ENCODE measurements at places on chromosomes 3 and 15. TPM values are rescaled to one million over a fixed set of nuclear protein-coding genes. Genes with fewer than 3 reads are reported as not detected.

GRCh38 chr3:12741209-12741608, 17.9 kb downstream of the TMEM40 start:
- no peaks in the 10 kb centered on the region for H3K36me3 ChIP-seq
- peaks cover 2% of the 10 kb centered on the region for H3K27me3 ChIP-seq
- no peak overlapping the region for H3K27ac ChIP-seq
- DNase-seq, result no peak

- H3K4me3 ChIP-seq, result no peak overlapping the region
- no peak for DNase-seq
- H3K36me3 ChIP-seq, result no peaks in the 10 kb centered on the region
- no peak overlapping the region for H3K27ac ChIP-seq
- H3K4me1 ChIP-seq, result no peaks in the 10 kb centered on the region
- H3K27me3 ChIP-seq, result no peaks in the 10 kb centered on the region
Observed at GRCh38 chr15:53296603-53297002, 462.9 kb downstream of the WDR72 start.

DNA sequence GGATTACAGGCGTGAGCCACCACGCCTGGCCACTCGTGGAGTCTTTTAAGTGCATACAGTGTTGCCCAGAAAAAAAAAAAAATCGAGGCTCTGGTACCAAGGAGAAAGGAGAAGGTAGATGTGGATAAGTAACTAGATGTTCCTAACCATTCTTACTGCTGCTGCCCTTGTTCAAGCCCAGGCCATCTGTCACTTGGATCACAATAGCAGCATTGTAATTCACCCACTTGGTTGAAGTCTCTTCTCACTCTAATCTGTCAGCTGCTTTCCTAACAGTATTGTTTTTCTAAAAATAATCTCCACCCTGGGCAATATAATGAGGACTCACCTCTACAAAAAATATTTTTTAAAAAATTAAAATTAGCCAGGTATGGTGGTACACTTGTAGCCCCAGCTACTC, 58.0 kb upstream of the CRTC3 start:
- H3K4me1 ChIP-seq, result no peaks in the 10 kb centered on the region
- H3K36me3 ChIP-seq, result peaks cover 91% of the 10 kb centered on the region
- H3K27me3 ChIP-seq, result no peaks in the 10 kb centered on the region
- H3K4me3 ChIP-seq, result no peak overlapping the region
- no peak overlapping the region for H3K27ac ChIP-seq

DNA sequence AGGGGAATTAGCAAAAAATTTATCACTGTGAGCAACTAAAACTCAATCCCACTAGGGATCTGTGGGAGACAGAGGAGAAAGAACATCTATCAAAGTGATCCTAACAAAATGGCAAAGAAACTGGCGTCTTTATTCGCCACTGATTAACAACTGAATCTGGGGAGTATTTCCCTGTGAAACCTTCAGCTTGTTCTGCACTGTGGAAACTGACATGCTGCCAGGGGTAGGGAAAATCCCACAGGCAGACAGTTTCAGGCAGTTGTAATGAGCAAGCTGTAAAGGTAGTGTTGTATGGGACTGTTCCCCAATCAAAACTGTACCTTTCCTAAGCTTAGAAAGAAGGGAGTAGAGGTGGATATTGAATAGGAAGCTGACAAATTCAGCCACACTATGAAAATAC, 611.7 kb downstream of the VGLL3 start:
- no peaks in the 10 kb centered on the region for H3K4me1 ChIP-seq
- no peak overlapping the region for H3K27ac ChIP-seq
- no peaks in the 10 kb centered on the region for H3K27me3 ChIP-seq
- DNase-seq, result no peak
- no peaks in the 10 kb centered on the region for H3K36me3 ChIP-seq

DNA sequence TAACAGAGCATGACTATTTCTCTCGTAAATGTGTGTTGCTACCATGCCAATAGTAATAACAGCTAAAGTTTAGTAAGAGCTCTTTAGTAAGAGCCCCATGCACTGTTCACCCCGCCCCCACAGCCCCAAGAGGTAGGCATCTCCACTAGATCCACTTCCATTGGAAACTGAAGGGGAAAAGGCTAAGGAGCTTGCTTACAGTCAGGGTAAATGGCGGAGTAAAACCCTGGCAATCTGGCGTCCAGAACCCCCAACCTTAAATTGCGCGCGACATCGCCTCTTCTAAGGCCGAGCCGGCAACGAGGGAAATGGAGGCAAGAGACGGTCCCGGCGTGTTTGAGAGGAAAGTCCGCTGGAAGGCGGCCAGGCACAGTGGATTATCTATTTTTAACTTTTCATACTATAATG, 654 bp upstream of the C3orf38 start:
- H3K4me3 ChIP-seq, result peak overlapping the region; percentile 97
- no peak for DNase-seq
- no peaks in the 10 kb centered on the region for H3K27me3 ChIP-seq
- H3K36me3 ChIP-seq, result peaks cover 9% of the 10 kb centered on the region

- H3K4me3 ChIP-seq, result no peak overlapping the region
- no peak overlapping the region for H3K27ac ChIP-seq
- no peaks in the 10 kb centered on the region for H3K27me3 ChIP-seq
- H3K36me3 ChIP-seq, result no peaks in the 10 kb centered on the region
Observed at GRCh38 chr15:80432345-80432702, 28.1 kb downstream of the ARNT2 start.

GRCh38 chr15:66631616-66632263, 65.9 kb upstream of the LCTL start:
- no peaks in the 10 kb centered on the region for H3K27me3 ChIP-seq
- H3K36me3 ChIP-seq, result no peaks in the 10 kb centered on the region
- no peaks in the 10 kb centered on the region for H3K4me1 ChIP-seq
- H3K27ac ChIP-seq, result no peak overlapping the region

- H3K27me3 ChIP-seq, result no peaks in the 10 kb centered on the region
- no peak overlapping the region for H3K27ac ChIP-seq
- no peak for DNase-seq
- no peaks in the 10 kb centered on the region for H3K36me3 ChIP-seq
Observed at GRCh38 chr15:77753281-77753873, 120.7 kb upstream of the LINGO1 start.

DNA sequence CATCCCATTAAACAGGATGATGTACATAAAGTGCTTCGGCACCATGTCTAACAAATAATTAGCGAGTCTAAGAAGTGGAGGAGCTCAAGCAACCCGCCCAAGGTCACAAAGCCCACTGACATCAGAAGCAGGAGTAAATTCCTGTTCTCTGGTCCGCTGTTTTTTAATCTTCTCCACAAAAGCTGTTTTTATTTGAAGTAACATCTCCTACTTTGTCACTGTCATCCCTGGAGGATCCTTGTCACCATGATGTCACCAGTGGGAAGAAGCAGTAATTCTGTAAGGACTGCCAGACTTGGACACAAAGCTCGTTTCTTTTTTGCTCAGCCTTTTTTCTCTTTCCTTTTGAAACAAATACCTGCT, 216.2 kb downstream of the STT3B start:
- H3K36me3 ChIP-seq, result no peaks in the 10 kb centered on the region
- H3K4me1 ChIP-seq, result no peaks in the 10 kb centered on the region
- H3K4me3 ChIP-seq, result no peak overlapping the region
- no peak overlapping the region for H3K27ac ChIP-seq
- no peak for DNase-seq

DNA sequence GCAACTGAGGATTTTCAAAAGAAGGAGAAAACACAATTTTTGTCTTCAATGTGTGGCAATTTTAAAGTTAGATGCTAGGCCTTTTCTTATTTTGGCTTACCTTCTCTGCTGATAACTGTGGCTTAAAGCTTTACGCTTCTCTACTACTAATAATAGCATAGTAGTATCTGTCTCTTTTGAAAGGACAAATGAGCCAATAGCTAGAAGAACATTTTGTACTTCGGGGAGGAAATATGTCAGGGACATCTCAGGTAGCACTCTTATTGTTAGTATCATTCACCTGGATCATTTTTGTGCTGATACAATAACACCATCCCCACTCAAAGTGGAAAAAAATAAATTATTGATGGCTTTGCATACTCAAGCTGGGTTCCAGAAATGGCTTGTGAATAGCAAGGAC, 586.1 kb upstream of the TBL1XR1 start:
- H3K27ac ChIP-seq, result no peak overlapping the region
- no peak for DNase-seq
- H3K4me1 ChIP-seq, result peaks cover 8% of the 10 kb centered on the region
- no peak overlapping the region for H3K4me3 ChIP-seq
- no peaks in the 10 kb centered on the region for H3K27me3 ChIP-seq

- DNase-seq, result no peak
- H3K36me3 ChIP-seq, result no peaks in the 10 kb centered on the region
- no peaks in the 10 kb centered on the region for H3K27me3 ChIP-seq
- no peak overlapping the region for H3K4me3 ChIP-seq
- H3K27ac ChIP-seq, result no peak overlapping the region
Observed at GRCh38 chr3:173825730-173826129, 428.2 kb downstream of the NLGN1 start.

DNA sequence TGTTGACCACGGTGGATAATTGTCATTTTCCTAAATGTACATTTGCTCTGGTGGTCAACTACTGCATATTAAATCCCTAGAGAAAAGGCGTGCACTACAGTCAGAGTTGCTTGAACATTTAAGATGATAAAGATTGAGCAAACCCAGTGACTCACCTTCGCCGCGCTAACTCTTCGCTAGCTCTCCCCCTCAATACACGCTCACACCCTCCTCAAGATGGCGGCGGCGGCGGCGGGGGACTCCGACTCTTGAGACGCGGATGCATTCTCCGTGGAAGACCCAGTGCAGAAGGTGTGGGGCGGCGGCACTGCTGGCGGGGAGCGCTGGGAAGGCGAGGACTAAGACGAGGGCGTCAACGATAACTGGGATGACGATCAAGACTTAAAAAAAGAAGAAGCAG, 79.8 kb upstream of the PFN2 start:
- no peaks in the 10 kb centered on the region for H3K4me1 ChIP-seq
- H3K36me3 ChIP-seq, result no peaks in the 10 kb centered on the region
- H3K27ac ChIP-seq, result no peak overlapping the region
- DNase-seq, result no peak

DNA sequence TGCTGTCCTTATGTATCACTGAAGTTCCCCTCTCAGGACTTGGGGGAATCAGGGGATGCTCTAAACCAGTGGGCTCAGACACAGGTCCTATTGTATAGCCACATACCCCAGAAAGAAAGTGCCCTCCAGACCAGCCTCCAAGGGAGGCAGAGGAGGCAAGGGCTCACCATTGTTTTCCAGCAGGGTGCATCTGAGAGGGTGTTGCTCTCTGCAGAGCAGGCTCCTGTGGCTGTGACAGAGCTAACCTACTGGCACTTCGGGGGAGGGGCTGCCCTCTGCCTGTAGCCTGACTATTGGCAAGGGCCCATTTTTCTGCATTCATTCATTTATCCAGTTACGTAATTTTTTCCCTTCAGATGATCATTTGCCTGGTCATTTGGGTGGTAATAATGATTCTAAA, 39.9 kb downstream of the EEFSEC start:
- no peak for DNase-seq
- no peaks in the 10 kb centered on the region for H3K27me3 ChIP-seq
- H3K4me1 ChIP-seq, result no peaks in the 10 kb centered on the region
- H3K4me3 ChIP-seq, result no peak overlapping the region

DNA sequence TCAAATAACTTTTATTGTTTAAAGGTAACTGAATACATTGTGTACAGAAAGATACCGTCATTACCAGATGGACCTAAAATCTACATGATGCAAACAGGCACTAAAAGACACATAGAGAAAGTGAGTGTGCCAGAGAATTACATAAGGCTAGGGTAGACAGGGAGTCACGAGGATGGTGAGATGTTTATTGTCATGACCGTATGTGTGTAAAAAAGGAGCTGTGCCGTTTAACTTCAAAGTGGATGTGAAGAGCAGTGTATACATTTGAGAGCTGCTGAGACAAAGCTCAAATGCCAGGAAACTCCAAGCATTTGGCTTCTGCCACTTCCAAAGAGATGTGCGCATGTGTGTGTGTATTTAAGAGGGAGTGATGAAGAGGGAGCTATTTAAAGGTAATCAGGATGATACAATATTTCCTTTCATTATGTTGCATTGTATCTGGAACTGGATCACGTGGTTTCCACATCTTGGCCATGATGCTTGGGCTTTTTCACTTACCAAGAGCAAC, 51.4 kb upstream of the IGF1R start:
- no peak for DNase-seq
- H3K27ac ChIP-seq, result no peak overlapping the region
- H3K36me3 ChIP-seq, result no peaks in the 10 kb centered on the region
- H3K27me3 ChIP-seq, result no peaks in the 10 kb centered on the region
- no peak overlapping the region for H3K4me3 ChIP-seq
- H3K4me1 ChIP-seq, result peaks cover 7% of the 10 kb centered on the region

- H3K4me1 ChIP-seq, result no peaks in the 10 kb centered on the region
- DNase-seq, result no peak
- H3K27ac ChIP-seq, result no peak overlapping the region
- no peak overlapping the region for H3K4me3 ChIP-seq
- H3K36me3 ChIP-seq, result no peaks in the 10 kb centered on the region
Observed at GRCh38 chr3:176916777-176917176, 280.5 kb downstream of the TBL1XR1 start.

DNA sequence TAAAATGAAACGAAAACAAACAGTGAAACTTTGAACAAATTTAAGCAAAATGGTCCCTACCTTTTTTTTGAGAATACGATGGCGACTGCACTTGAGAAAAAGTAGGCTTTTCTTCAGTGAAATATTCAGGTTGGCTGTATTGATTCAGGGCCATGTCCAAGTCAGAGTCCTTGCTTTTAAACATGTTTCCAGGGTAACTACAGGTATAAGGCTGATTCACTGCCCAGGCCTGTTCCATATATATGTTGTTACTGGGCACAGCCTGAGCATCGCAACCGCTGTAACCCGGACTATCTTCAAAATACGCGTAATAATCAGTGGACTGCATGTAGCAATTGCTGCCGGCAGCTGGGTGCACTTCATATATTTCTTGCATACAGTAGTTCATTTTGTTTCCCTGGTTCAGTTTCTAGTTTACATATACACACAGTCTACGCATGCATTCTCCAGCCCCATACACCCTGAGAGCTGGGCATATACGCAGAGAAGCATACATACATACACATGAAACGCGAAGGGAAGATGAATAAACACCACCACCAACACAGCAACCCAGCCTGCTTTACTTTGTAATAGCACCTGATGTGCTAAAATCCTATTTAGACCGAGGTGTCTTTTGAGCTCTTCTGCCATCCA, 220.0 kb downstream of the NR1D2 start:
- no peak overlapping the region for H3K27ac ChIP-seq
- DNase-seq, result no peak
- H3K4me3 ChIP-seq, result no peak overlapping the region
- H3K27me3 ChIP-seq, result no peaks in the 10 kb centered on the region
- H3K36me3 ChIP-seq, result no peaks in the 10 kb centered on the region
- H3K4me1 ChIP-seq, result no peaks in the 10 kb centered on the region

Gene PPIP5K1
- total RNA-seq, result 34.0 TPM

Gene CHST13
- not detected for total RNA-seq

Gene ZIC4
- total RNA-seq, result not detected

Gene CCRL2
- 10.6 TPM for total RNA-seq

Gene SLC12A1
- not detected for total RNA-seq

Gene C3orf52
- total RNA-seq, result 0.59 TPM

Gene INSYN1
- not detected for total RNA-seq

Gene NOX5
- not detected for total RNA-seq

Gene PLA2G4B
- 30.1 TPM for total RNA-seq

Gene CXCR6
- total RNA-seq, result 23.7 TPM

Gene LRRC31
- total RNA-seq, result not detected

Gene ROBO2
- total RNA-seq, result not detected

Data from CD4-positive, CD25-positive, alpha-beta regulatory T cell (primary cell).